ENCODE measurements at places on chromosomes 12 and 14.

DNA sequence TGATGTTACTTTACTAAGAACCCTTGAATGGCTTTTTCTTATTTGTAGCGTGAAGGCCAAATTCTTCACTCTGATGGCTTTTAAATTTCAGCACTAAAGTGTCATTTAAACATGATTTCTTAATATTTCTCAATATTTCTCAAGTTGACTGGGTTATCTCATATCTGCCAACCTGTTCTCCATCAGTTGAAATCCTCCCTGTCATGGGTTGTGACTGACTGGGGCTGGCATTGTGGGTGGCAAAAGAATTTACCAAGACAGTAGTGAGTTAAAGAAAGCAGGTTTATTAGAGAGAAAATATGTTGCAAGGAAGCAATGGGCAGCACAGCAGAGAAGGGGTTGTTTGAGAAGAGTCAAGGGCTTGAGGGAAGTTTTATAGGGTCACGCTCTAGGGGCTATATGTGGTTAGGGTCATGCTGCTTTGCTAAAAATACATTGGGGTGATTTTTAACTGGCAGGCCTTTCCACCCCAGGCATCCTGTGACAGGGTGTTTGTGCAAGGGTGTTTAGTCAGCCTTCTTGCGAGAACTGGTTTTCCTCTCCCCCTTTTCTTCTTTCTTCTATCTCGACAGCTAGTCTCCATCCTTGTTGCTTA lies 232.8 kb upstream of the SEL1L start:
- DNase-seq = no peak

DNA sequence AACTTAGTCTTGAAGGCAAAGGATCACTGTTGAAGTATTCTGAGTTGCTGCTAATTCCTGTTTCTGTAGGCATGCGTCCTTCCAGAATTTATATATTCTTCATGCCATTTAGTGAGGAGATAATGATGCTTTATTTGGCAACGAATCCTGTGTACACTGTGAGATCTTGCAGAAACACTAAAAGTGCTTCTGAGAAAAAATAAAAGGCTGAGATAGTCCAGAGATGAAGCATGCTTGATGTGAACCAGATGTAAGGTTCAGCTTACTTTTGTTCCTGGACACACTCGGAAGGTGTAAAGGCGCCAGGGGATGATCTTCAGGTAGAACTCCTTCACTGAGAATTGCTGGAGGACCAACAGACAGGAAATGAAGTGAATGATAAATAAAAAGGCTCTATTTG lies 39.1 kb downstream of the AREL1 start:
- DNase-seq = no peak

GRCh38 chr14:23750357-23750756 lies 114.2 kb downstream of the DHRS2 start:
- no peak for DNase-seq

GRCh38 chr12:8564656-8565055 lies 24.0 kb upstream of the CLEC4E start:
- no peak for DNase-seq

- no peak for DNase-seq
These were observed 441.7 kb downstream of the FUT8 start for GRCh38 chr14:65854215-65854614.

GRCh38 chr14:24848102-24848790 lies 201.7 kb downstream of the STXBP6 start:
- no peak for DNase-seq

- DNase-seq = no peak
These were observed 16.9 kb upstream of the APPL2 start for GRCh38 chr12:105252901-105253300.

GRCh38 chr12:5944053-5944452 lies 1.0 kb downstream of the ANO2 start:
- no peak for DNase-seq

DNA sequence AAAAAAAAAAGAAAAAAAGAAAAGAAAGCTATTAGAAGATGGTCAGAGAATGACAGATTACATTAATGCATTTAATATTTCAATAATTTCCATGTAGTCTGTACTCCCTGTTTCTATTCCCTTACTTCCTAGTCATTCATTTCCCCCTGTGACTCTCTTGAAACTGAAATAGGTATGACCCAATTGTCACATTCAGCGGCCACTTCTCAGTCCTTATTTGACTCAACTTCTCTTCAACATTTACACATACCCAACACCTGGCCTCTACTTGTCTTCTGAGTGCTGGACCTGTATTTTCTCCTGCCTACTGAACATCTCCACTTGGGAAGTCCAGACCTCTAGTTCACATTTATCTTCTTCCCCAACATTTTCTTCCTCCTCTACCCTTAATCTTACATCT lies 7.2 kb downstream of the EEA1 start:
- no peak for DNase-seq

- DNase-seq = no peak
These were observed 156.3 kb downstream of the ZFP36L1 start for GRCh38 chr14:68636597-68636996.

- DNase-seq = no peak
These were observed 80.6 kb upstream of the DBX2 start for GRCh38 chr12:45131506-45131905.

All from anterior cingulate cortex (tissue), 58 donors.